ENCODE measurements at places on chromosomes 5 and 9. TPM values are rescaled to one million over a fixed set of nuclear protein-coding genes. Genes with fewer than 3 reads are reported as not detected.

Gene AIF1L
- 1.7 TPM for total RNA-seq

Gene OR13J1
- total RNA-seq = not detected

Gene TNFSF8
- total RNA-seq = not detected

Gene GPR150
- 0.16 TPM for total RNA-seq

Gene SLC45A2
- not detected for total RNA-seq

Gene SGCD
- 3.3 TPM for total RNA-seq

Gene PRRX2
- total RNA-seq = 10.9 TPM

Gene TTC16
- total RNA-seq = 0.03 TPM

Gene FOXD4L3
- 0.12 TPM for total RNA-seq

Gene GPRIN1
- 7.3 TPM for total RNA-seq

Gene SHISAL2B
- not detected for total RNA-seq

Gene NUP214
- total RNA-seq = 22.2 TPM
